ENCODE measurements at places on chromosomes 5 and 9.

GRCh38 chr5:62771341-62771740, 192.7 kb downstream of the LRRC70 start:
- DNase-seq, result no peak

DNA sequence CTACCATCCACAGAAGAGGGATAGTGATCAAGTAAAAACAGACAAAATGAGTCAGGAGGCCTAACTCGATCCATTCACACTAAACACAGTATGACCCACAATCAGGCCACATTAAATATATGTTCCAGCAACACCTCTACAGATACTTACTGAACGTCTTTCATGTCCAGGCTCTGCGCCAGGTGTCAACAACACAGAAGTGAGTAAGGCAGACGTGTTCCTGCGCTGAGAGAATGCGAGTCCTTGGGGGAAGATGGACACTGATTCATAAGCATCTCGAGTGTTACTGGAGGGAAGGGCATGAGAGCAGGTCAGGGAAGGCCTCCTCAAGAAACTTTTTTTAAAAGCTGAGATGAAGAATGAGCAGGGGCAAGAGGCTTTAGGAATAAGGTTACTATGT, 164.3 kb upstream of the CLINT1 start:
- no peak for DNase-seq

- DNase-seq, result no peak
These were observed 3.6 kb downstream of the AK1 start for GRCh38 chr9:127873886-127874285.

GRCh38 chr5:165495829-165496380, 1990.5 kb downstream of the MAT2B start:
- no peak for DNase-seq

- DNase-seq, result no peak
These were observed 157.7 kb downstream of the BNC2 start for GRCh38 chr9:16712787-16713186.

GRCh38 chr9:134942011-134942787, 24.5 kb upstream of the FCN1 start:
- DNase-seq, result no peak

DNA sequence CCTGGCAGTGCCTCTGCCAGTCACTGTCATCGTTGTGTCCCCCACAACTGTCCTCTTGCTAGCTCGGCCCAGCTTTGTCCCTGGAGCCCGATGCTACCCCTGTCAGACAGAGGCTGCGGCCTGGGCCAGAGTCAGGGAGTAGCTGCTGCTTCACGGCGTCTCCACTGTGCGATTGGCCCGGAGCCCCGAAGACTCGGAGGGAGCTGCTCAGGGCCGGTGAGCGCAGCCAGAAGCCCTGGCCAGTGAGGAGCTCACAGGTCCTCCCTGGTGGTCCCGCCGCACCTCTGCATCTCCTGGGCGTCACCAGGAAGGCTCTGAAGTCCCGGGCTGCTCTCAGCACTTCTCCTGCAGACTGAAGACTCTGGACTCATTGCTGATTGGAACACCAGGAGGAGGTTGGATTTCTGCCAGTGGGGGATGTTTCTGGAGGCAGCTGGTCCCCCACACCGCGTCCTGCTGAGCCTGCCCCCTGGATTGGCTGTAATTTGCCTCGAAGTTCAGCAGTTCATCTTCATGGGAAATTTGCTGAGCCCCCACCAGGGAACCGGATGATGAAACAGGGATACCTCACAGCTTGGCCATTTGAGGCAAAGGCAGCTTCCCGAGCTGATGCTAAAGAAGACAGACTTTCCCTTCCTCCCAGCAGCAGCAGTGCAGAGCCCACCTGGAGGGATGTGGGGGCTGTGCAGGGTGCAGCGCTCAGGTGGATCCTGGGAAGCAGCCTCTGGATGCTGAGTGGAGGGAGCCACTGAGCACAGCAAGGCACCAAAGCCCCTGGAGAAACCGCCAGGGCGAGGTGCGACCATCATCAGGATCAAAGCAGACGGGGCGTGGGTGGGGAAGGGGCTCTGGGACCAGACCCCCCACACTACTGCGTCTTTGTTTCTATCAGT, 45.6 kb downstream of the USP20 start:
- DNase-seq, result no peak

GRCh38 chr9:131734165-131734610, 5.7 kb downstream of the RAPGEF1 start:
- no peak for DNase-seq

GRCh38 chr5:71836559-71837112, 117.6 kb downstream of the CARTPT start:
- no peak for DNase-seq

DNA sequence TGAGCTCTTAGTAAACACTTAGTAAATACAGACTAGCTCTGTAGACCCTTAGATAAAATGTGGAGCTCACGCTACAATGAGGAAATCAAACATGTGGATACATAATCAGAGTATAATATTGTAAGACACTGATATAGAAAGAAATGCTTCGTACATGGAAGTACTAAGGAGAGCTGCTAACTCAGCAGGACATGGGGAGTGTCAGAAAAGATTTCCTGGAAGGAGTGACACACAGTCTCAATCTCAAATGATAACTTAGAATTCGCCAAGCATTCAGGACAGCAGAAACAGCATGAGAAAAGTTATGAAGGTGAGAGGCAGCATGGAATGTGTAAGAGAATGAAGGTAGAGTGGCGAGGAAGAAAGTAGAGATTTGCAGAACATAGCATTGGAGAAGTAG, 80.8 kb downstream of the ZNF622 start:
- DNase-seq, result no peak

GRCh38 chr9:110255463-110256379, 586 bp downstream of the TXN start:
- DNase-seq, result peak; percentile 69

DNA sequence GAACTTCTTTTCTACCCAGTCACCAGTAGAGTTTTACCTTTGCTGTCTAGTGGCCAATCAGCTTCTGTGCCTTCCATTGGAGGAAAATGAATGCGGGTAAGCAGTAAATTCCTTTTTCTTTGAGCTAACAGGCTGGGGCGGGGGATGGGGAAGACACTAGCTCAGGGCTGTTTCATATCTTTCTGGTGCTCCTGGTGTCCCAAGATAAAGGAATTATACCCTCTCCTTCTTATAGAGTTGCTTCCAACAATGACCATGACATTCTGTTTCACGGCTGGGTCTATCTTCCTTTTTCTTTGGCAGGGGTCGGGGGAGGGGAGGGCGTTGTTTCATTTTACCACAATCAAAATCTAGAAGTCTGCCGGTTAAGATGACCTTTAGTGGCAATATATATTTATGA, 51.2 kb upstream of the RPS23 start:
- no peak for DNase-seq

GRCh38 chr5:141753971-141754713, 72.1 kb upstream of the ARAP3 start:
- peak; percentile 67 for DNase-seq

DNA sequence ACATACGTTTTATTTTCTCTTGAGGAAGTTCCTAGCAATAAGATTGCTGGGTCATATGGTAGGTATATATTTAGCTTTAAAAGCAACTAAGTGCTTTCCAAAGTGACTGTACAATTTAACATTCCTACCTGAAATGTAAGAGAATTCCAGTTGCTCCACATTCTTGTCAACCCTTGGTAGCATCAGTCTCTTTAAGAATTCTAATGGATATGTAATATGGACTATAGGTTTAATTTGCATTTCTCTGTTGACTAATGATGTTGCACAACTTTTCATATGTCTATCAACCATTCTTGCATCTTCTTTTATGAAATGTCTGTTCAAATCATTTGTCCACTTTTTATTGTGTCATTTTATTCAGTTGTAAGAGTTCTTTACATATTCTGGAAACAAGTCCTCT, 6.7 kb upstream of the RASEF start:
- no peak for DNase-seq

DNA sequence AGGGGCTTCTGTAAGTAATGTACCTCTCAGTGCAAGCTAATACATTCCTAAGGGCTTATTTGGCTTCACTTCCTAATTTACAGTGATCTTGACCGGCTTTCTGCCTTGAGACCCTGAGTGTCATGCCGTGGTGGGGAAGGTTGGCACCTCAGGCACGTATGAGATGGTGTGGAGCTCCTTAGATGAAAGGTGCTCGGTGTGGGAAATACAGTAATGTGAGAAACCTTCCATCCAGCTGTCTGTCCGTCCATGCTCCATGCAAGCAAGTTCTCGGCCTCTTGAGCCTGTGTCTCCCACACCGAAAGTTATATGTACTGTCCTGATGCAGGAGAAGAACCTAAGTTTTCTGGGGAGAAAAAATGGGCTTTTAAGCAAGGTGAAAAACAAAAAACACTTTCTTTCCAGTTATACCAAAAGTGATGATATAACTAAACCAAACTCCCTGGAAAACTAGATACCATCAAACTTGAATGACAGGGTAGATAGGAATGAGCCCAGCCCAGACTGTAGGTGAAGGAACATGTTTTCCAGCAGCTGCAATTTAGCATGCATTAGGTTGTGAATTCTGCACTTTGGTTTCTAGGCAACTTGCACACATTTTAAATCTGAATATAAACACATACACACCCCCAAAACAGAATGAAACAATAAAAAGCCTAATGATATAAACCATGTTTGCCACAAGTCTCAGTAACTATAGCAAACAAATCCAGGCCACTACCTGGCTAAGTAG, 279.6 kb downstream of the FANCC start:
- DNase-seq, result no peak

DNA sequence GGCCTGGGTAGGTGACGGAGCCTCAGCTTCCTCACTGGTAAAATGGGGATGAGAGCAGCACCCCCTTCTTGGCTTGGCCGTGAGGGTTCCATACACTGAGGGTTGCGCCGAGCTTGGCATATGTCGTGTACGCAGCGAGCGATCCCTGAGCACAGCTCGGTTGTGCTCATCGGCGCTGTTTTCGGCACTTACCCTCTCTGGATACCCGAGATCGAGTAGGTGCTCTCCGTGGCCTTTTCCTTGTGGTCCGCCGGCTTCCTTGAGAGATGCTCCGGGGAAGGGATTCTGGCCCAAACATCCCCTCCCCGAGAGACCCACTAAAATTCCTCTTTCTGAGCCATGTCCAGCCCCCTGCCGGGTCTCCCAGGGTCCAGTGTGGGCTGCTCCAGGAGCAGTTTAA, 40.0 kb upstream of the HMCN2 start:
- no peak for DNase-seq

- peak; percentile 35 for DNase-seq
These were observed 94.9 kb downstream of the CACNA1B start for GRCh38 chr9:137972355-137972987.

- DNase-seq, result no peak
These were observed 28.3 kb downstream of the OLFML2A start for GRCh38 chr9:124805186-124805585.

- no peak for DNase-seq
These were observed 29.5 kb downstream of the PFDN1 start for GRCh38 chr5:140273401-140273877.

Measured in ecto neural progenitor cell (in vitro differentiated cells).